Right cardiac atrium (tissue), 5 donors: ENCODE measurements at places on chromosomes 16 and 17. TPM values are rescaled to one million over a fixed set of nuclear protein-coding genes. Genes with fewer than 3 reads are reported as not detected.

MYL4 gene
- 5,591 TPM for total RNA-seq

- DNase-seq = no peak
Observed at GRCh38 chr17:7794075-7794663, 39.8 kb upstream of the KDM6B start.

- no peak for DNase-seq
Observed at GRCh38 chr16:87125206-87126155, 191.7 kb downstream of the C16orf95 start.

DNA sequence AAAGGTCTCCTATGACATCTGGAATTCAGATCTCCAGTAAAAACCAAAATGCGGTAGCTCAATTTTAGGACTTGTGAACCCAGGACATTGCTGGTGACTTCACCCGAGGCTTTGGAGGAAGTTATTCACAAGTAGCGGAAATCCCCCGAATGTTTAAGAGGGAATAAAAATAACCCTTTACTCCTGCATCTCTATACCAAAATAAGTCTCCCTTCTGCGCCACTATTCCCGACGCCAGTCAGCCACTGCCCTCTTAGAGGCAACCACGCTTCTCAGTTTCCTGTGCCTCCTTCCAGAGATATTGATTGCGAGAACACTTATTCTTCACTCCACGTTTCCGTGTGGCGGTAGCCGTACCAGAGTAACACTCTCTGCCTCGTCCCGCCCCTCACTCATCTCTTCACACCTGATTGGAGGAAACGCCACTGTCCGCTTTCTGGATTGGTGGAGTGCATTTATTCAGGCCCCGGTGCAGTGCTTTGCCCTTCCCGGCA lies 27.4 kb downstream of the EMP2 start:
- peak; percentile 81 for DNase-seq

- DNase-seq = no peak
Observed at GRCh38 chr17:1759529-1759928, 2.3 kb upstream of the SERPINF1 start.
